ENCODE measurements at places on chromosomes 6 and 20.

GRCh38 chr6:51199105-51199552 is 380.5 kb downstream of the TFAP2B start:
- DNase-seq, result no peak

GRCh38 chr20:24762791-24763350 is 186.2 kb upstream of the CST7 start:
- no peak for DNase-seq

GRCh38 chr6:136639702-136640101 is 89.5 kb upstream of the MAP7 start:
- no peak for DNase-seq

- no peak for DNase-seq
These were observed 63.9 kb downstream of the FAM83B start for GRCh38 chr6:54910431-54910884.

DNA sequence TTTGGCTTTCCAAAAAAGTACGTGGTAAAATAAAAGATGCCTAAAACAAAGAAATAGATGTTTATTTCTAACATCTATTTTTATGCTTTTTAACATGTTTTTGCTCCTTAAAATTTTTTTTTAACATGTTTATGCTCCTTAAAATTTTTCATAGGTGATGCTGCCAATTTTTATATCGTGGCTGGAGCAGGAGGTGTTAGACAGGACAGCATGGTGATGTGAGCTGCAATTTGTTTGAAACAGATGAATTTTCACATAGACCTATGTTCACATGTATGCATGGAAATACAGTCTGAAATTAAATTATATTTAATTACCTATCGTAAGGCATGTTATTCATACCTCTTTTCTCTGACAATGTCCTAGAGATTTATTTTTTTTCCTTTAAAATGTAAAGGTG is 784.8 kb downstream of the EPHA7 start:
- DNase-seq, result no peak

DNA sequence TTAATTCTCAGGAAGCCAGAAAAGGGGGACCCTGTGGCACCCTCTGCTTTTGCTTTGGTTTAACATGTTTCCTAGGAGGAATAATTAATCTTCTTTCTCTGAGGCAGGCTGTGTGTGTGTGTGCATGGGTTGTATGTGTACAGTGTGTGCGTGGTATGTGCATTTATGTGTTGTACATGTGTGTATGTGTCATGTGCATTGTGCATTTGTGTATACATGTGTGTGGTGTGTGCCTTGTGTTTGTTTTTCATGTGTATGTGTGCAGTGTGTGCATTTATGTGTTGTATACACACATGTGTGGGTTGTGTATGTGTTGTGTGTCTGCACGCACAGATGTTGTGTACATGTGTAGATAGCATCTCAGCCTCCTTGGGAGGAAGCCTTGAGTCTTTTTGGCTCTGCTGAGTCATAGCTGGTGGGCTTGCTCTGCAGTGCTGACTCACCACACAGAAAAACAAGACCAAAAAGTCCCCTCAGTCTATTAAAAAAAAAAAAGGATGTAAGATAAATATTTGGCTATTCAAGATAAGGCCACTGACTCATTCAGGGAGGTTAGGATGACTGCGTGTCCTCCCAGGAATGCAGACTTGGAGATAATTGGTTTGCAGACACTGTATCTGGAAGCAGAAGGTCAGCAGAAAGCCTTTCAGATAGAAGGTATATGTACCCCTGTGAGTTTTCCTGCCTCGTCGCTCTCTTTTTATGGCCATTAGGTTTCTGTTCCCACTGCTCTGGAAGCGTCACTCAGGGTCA is 58.6 kb downstream of the SYNJ2 start:
- no peak for DNase-seq

DNA sequence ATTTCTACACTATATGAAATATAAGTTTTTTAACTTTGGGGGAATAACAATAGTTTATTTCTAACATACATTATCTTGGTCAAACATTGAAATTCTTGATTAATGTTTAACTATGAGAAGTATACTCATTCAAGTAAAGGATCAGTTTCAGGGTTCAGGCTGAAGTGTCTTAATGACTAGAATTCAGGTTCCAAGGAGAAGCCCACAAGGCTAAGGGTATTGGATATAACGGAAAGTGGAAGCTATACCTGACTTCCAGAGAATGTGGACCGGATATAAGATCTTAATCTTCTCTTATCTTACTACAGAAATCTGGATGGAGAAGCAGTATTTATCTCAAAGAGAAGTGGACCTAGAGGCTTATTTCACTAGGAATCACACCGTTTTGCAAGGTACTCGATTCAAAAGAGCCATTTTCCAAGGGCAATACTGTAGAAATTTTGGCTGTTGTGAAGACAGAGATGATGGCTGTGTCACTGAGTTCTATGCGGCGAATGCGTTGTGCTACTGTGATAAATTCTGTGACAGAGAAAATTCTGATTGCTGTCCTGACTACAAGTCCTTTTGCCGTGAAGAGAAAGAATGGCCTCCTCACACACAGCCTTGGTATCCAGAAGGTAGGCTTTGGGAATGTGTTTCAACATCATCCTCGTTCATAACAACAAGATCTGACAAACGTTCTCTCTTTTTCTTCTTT is at the start of gene TINAG:
Gene TINAG, plus strand, starts transcription at position 153 of the 697 bp plus-strand sequence. Its CDS starts 110 bp downstream, at position 263.
- no peak for DNase-seq

DNA sequence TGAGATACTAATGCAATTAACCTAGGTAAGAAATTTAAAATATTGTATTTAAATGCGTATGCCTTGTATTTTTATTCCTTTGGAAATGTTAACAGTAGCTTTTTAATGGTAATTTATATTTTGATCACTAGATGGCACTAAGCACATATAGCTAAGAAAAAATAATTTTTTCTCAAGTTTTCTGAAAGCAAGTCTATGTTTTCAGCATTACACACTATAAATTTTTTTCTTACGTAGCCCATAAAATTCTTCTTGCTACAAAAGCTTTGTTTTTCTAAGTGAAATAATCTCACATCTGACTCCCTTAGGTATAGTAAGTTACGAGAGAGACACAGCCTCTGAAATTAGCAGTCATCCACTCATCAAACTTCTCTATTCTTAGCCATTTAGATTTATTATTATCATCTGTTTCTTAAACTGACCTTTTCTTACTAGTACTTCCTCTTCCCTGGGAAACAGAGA is 35.7 kb downstream of the TSPYL4 start:
- peak; percentile 5 for DNase-seq

DNA sequence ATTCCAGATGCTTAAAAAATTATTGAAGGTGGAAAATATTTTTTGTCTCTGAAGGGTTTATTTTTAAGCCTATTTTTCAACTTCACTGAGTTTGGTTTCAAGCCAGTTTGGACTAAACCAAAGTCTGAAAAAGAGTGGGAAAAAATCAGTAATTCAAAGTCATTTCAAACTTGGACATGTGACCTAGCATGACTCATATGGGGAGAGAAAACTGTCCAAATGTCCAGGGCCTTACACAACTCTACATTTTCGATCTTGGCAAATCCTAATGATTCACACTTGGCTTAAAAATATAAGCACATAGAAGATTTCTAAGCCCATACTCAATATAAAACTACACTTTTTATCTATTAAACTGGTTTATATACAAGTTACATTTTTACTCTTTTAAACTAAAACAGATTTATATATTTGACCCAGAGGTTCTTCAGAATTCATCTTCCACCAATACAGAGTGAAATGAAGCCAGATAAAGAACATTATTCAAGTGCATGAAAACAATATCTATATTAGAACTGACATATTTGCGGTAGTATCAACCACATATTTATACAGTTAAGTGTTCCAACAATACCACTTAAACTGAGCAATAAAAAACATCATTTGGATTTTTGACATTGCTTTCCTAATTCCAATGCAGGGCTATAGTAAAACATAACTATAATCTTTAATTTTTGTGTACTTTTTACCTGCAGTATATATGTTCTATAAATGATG is 110.3 kb upstream of the TCF21 start:
- DNase-seq, result no peak

- no peak for DNase-seq
These were observed 109.0 kb downstream of the ATG5 start for GRCh38 chr6:106216527-106216926.

DNA sequence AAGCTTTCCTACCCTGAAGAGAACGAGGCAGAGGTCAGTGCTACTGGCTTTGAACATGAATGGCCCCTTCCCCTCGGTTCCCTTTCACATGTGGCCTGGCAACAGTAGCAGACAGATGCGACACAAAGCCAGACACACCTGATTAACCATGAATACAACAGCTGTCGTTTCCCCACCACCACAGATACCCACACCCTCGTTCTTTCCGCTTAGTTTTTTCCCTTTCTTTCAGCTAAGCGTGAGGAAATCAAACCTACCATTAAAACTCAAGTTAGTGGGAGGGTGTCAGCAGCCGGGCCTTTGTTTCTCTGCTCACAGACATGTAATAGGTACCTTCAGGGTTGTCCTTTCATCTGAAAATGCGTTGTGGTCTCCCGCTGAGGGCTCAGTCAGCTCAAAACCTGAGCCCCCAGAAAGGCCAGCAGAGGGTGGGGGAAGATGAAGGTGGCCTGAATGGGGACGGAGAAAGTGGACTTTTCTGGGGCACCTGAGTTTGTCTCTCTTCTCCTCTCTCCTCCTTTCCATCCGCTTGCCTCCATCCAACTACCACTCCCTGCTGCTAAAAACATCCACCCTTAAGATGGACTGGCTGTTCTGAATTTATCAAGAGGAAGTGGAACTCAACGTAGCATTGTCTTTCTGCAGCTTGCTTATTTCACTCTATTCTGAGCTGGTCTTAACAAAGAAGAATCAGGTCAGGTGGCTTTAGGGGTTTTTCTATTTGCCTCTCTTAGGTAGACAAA is 516.6 kb upstream of the JARID2 start:
- DNase-seq, result no peak

GRCh38 chr6:44606504-44606903 is 219.0 kb downstream of the CDC5L start:
- no peak for DNase-seq

- DNase-seq, result no peak
These were observed 421.4 kb upstream of the RUNX2 start for GRCh38 chr6:44906761-44907160.

DNA sequence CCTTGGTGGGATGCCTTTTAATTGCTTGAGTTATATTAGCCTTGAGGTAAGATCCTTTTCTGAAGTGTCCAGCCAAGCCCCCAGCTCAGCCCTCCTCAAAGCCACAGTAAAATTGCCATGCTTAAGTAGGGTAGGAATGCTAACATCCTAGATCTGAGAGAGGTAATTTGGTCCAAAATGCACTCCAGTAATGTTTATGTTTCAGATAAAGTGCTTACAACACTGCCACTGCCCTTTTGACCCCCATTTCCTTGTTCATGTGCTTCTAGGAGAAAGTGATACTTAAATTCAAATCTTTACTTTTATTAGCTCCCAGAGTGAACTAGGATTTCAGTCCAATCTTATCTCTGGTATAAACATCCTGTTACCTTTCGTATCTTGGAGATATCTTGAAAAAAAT is 318.0 kb downstream of the BMP2 start:
- no peak for DNase-seq

DNA sequence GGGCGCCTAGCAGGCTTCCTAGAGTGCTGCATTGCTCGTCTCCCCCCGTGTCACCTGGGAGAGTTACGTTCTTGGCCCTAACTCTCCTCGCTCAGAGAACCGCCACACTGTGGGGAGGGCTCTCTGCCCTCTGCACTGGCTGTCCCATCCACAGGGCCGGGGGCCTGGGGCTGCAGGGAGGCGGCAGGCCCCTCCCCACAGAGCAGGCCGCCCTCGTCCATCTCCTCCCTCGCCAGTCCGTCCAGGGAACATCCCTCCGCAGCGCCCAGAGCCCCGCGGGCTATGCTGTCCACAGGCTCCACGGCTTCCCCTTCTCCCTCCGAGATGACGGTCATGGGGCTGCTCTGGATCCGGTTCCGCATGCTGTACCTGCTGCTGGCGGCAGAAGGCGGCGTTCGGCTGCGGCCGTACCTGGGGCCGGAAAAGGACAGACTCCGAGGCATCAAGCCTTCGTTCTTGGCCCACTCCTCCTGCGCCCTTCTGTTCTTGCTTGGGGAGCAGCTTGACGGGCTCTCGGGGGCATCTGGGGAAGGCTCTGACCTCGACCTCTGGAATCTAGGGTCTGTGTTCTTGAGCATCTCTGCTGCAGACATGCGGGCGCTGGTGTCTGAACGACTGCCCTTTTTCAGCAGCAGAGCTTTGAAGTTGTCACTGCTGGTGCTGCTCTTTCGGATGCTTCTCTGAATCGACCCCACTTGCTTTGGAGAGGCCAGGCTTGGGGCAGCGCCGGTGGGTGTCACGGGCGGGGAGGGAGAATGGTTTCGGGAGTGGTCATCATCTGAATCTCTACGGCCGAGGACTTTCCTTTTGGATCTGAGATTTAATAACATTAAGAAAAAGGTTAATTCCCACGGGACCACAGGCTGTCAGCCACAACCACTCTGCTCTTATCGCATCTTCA is 20.2 kb downstream of the HEBP2 start:
- no peak for DNase-seq

DNA sequence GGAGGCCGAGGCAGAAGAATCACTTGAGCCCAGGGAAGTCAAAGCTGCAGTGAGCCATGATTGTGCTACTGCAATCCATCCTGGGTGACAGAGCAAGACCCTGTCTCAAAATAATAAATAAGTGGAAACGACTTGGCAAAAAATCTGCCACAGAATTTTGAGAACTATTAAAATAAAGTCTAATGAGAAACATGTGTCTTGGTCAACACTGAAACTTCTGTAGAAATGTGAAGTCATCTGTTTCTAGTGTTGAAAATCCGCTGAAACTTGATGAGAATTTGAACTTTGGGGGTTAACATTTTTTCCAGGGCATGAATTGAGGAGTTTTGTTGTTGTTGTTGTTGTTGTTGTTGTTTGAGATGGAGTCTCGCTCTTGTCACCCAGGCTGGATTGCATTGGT is 29.0 kb upstream of the BCLAF1 start:
- no peak for DNase-seq

Measured in NCI-H1694 (cell line).